Stimulated activated CD4-positive, alpha-beta T cell treated with anti-CD3 and anti-CD28 coated beads, TNF-alpha, amount 100 ng/mL, for 48 hours (primary cell): ENCODE measurements at places on chromosomes 3 and 15.
A peak's percentile ranks its signal among the peaks of the same experiment; 100 is the strongest.

DNA sequence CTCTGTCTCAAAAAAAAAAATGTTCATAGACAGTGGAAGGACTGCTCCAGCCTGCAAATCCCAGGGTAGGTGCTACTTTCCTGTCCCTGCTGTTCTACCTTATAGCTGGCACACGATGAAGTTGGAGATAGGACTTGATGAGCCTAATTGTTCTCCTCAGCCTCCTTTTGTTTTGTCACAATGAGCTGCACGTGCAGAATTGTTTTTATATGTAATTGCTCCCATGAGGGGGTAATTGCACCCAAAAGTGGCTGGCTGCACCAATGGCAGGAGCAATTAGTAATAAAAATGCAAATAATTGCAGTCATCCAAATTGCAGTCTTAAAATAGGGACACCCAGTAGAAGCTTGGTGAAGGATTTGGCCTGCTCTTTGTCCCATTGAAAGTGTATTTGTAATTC lies 63.0 kb upstream of the PFN2 start:
- no peak for DNase-seq

DNA sequence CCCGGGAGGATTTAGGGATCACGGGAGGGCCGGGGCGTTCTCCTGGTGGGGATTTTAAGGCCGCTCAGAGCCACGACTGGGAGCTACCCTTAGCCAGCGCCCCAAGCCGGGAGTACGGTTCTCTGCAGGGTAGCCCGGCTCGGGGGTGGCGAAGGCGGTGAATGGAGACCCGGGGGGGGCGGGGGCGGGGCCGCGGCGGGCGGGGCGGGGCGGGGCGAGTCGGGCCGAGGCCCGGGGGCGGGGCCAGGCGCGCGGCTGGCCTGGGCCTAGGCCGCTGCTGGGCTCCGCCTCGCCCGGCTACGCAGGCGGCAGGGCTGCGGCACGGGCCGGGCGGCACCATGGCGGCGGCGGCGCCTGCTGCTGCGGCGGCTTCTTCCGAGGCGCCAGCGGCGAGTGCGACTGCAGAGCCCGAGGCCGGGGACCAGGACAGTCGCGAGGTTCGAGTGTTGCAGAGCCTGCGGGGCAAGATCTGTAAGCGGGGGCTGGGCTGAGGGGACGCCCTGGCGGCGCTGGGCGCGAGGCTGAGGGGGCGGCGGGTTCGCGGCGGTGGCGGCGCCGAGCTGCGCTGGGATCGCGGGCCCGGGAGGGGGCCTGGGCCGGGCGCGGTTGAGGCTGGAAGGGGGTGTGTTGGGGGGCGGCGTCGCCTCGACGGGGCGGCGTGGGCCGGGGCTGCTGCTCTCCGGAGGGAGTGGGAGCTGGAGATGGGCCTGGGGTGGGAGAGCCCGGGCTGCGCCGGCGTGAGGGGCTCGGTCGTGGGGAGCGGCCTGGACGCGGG lies at the start of gene RASA2:
TSS of gene RASA2 (plus strand) at position 282 of the 775 bp plus-strand sequence. CDS start at position 339, 57 bp downstream.
- peak; percentile 31 for DNase-seq

DNA sequence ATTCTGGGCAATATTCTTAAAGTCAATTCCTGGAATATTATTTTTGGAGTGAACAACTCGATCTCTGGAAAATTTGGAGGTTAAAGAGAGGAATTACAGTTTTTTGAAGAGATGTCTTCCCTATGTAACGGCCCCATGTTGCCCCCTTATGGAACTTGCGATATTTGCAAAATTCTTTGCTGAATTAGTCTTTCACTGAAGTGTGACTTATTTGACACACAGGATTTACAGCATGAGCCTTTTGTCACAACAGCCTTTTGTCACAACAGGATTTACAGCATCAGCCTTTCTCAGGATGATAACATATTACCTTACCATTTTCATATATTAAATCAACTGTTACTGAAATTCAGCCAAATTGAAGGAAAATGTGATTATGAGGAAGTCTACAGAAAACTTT lies 37.8 kb upstream of the SPTSSB start:
- no peak for DNase-seq

GRCh38 chr3:168407381-168407780 lies 311.7 kb upstream of the GOLIM4 start:
- DNase-seq: no peak

DNA sequence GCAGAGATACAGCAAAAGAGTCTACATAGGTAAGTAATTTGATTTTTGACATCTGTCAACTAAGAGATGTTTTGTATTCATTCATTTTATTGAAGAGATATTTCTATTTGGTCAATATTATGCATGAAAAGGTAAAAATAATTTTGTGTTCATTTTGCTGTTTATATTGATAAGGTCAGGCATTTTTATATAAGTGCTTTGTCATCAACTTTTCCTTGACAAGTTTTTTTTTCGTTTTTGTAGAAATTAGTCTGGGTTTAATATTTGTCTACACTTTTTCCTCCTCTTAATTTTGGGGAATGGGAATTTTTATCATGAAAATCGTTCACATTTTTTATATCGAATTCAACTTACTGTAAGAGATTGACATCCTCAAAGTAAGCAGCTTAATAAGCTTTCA lies 67.7 kb downstream of the STT3B start:
- no peak for DNase-seq

DNA sequence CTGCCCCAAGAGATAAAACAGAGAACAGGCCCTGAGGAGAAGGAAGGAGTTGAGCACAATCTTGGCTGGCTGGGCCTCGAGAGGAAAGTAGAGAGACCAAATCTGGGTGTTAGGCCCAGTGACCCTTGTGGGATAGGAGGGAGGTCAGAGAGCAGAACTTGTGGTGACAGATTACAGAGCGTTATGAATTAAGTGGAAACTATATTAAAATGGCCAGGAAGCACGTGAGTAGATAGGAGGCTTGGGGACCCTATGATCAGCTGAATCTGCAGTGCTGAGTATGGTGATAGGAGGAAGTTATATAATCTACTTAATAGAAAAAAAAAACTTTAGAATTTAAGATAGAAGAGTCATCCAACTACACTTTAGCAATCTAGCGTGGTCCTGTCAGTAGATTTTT lies 30.0 kb downstream of the ST6GAL1 start:
- no peak for DNase-seq

GRCh38 chr3:107942244-107942643 lies 148.6 kb downstream of the CD47 start:
- peak; percentile 6 for DNase-seq

DNA sequence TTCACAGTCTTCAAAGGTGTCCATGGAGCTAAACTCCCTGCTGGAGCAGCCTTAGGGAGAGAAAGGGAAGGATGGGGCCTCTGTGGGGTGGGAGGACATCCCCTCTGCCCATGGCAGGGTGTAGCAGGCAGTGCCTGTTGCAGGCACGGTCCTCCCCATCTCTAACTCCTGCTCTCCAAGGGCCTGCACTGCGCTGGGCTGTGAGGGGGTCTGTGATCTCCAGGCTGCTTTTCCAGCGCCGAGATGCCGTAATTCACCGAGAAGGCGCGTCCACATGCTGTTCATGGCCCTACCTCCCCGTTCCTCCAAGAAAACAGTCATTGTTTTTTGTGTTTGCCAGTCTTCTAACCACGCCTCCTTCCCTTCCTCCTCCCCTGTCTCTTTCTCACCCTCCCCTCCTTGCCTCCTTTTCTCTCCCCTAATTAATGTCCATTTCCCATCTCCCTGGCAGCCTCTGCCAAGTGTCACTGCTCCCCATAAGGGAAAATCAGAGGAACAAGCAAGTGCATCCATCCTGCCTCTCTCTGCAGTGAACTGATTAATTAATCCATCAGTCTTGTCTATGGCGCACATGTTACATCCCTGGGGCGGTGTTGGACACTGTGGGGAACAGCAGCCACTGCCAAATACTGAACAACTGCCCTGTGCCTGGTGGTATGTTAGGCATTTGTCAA lies 17.7 kb upstream of the LAMP3 start:
- no peak for DNase-seq

GRCh38 chr3:126522363-126522788 lies 1.6 kb upstream of the CHST13 start:
- no peak for DNase-seq

DNA sequence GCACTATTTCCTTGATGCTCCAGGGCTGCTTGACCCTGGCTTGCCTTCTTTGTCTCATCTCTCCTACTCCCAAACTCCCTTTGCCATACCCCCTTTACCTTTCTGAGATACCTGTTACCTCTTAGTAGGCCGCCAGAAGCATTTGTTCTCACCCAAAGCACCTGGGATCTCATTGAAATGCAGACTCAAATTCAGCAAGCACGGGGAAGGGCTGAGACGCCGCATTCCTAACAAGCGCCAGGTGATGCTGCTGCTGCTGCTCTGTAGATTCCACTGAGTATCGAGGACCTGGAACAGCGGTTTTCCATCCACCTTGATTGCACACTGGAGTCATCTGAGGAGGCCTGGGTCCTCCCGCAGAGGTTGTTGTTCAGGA lies 91.8 kb downstream of the TMEM266 start:
- no peak for DNase-seq

GRCh38 chr15:51642696-51643095 lies 20.1 kb upstream of the DMXL2 start:
- no peak for DNase-seq

- DNase-seq: no peak
These were observed 154.8 kb downstream of the WDR76 start for GRCh38 chr15:43981576-43981975.

DNA sequence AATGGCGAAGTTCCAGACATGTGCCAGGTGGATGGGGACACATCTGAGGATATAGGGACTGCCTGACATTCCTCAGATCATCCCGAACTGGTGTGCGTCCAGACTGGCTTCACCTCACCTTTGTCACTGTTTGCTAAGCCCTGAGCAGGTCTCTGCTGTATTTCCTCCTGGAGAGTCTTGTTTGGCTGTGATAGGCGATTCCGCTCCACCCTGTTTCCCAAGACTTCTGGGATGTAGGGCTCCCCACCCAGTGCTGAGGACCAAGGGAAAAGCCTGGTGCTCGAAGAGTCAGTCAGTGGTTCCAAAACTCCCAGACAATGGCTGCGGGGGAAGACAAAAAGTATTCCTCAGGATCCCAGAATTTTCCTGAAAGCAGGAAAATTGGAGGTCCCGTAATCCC lies 11.1 kb upstream of the FURIN start:
- no peak for DNase-seq

DNA sequence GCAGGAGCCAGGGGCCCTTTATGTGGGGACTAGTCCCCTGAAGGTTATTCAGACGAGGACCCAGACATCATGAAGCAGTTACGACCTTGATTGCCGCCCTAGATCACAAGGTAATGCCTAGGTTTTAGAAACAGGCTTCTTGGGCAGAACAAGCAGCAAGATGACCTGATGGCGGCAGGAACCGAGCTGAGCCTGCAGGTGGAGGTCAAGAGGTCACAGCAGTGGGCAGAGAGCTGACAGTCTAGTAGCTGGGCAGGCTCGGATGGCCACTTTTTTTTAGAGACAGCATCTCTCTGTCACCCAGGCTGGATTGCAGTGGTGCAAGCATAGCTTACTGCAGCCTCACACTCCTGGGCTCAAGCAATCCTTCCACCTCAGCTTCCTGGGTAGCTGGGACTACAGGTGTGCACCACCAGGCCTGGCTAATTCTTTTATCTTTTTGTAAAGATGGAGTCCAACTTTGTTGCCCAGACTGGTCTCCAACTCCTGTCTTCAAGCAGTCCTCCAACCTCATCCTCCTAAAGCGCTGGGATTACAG lies 83.5 kb upstream of the ABHD17C start:
- no peak for DNase-seq

- no peak for DNase-seq
These were observed 222.1 kb downstream of the FAM43A start for GRCh38 chr3:194907811-194908210.

- no peak for DNase-seq
These were observed 389.5 kb downstream of the LRTM1 start for GRCh38 chr3:54538346-54538745.

DNA sequence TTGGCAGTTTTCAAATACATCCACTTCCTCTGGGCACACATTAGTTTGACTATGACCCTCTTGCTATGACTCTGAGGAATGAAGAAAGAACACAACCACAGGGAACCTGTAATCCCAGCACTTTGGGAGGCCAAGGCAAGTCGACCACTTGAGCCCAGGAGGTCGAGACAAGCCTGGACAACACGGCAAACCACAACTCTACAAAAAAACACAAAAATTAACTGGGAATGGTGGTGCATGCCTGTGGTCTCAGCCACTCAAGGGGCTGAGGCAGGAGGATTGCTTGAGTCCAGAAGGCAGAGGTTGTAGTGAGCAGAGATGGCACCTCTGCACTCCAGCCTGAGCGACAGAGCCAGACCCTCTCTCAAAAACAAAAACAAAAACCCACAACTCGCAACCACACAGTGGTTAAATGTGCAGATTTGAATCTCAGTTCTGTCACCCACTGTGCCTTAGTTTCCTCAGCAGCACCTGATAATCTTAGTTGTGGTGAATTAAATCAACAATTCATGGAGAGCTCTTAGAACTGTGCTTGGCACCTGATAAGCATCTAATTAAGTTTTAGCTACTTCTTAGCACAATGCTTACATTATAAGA lies 65.7 kb downstream of the MYLK start:
- DNase-seq: no peak

DNA sequence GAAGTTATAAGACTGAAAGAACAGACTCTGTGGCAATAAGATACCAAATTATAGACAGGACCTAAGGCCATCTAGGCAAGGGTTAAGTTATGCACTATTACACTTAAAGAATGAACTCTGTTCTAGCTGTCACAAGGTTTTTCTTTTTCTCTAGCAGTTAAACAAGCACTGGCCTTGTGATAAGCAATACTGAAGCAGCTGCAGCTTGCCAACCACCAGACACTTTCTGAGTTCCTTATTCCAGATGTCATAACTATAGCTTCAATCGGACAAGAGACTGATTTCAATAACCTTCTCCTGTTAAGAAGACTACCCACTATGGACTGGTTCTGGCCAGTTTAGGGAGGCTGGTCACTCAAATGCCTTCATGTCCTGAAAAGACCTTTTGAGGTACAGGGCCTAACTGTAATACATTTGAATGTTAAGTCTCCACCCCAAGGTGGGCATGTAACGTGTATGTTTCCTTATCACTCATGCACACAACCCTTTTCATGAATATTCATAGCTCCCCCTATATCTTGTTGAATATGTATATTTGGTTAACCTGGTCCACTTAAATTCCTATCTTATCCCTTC lies 85.8 kb downstream of the CFAP20DC start:
- no peak for DNase-seq

- no peak for DNase-seq
These were observed 689.9 kb upstream of the SEMA6D start for GRCh38 chr15:47027322-47027946.

DNA sequence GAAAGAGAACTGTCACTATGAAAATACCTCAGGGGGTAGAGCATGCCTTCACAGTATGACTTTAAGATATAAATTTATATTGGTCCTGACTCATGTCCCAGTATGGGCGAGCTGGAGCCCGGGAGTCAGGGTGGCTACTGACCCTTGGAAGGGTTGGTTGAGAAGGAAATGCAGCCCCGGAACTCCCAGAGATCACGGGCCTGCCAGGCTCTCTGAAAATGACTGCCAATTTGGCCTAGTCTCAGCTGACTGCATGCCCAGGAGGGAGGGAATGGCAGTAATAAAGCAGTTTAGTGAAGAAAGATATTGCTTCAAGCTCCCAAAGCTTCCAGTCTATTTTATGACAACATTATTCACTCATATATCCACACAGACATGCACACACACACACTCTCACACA lies 299.0 kb downstream of the NR2F2 start:
- no peak for DNase-seq
